ENCODE measurements at places on chromosomes 1 and 21.

- peak; percentile 64 for DNase-seq
These were observed 59.1 kb downstream of the BCL9 start for GRCh38 chr1:147600119-147601111.

GRCh38 chr1:9443913-9444445, 95.3 kb upstream of the SLC25A33 start:
- DNase-seq = no peak

DNA sequence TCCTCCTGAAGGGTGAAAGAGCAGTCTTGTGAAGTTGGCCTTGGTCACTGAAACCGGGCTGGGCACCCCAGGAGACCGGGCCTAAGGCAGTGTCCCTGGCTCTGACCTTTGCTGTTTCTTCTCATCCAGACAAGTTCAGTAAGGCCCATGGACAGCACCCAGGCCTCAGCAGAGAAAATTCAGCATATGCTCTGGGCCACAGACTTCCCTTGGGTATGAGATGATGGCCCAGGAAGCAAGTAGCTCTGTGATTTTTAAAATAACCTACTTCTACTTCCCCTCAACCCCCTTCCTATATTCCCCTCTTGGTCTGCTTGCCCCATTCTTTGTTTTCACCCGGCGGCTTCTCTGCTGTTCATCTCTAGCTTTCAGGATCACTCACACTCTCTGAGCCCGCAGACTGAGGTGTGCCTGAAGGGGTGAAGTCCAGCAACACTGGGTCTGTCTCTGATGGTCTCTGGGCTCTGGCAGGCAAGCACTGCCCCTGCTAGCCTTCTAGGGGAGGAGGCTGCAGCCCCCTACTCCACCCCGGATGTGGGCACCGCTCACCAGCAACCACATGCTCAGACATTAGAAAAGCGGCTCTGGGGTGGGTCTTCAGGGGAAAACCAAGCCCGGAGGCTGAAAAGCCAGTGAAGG, 2.9 kb upstream of the GPR25 start:
- DNase-seq = no peak

GRCh38 chr1:150484431-150484830, 2.8 kb upstream of the TARS2 start:
- peak; percentile 25 for DNase-seq

DNA sequence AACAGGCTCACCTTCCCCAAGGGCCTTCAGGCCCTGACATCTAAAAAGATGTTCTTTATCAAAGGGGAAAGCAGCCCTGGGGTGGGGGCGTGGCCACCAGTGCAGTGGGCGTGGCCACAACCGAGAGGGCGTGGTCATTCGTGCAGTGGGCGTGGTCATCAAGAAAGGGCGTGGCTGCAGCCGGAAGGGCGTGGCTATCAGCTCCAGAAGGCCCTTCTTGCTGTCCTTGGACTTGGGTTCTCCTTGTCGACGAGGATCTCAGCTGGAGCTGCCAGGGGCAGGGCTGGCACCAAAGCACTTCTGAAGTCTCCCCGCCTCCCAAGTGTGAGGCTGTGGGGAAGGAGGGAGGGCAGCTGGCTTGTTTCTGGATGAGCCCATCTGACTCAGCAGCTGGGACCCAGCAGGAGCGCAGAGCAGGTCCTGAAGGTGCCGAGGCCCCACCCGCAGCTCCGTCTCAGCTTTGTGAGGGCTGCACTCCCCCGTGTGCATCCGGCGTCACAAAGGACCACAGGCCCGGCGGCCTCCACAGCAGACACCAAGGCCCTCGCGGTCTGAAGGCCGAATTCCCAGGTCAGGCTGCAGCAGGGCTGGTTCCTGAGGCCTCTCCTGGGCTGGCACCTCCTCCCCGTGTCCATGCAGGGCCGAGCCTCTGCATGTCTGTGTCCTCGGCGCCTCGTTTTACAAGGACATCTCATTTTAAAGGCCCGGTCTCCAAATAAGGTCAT, 12.8 kb downstream of the PDE9A start:
- peak; percentile 29 for DNase-seq
